ENCODE measurements at places on chromosomes 7 and 10. TPM values are rescaled to one million over a fixed set of nuclear protein-coding genes. Genes with fewer than 3 reads are reported as not detected.
A peak's percentile ranks its signal among the peaks of the same experiment; 100 is the strongest.

GRCh38 chr10:103273041-103273441 is 3.9 kb upstream of the INA start:
- H3K27me3 ChIP-seq, result no peaks in the 10 kb centered on the region
- H3K4me3 ChIP-seq, result no peak overlapping the region
- peaks cover 9% of the 10 kb centered on the region for H3K4me1 ChIP-seq
- peak; percentile 65 for DNase-seq

- H3K27me3 ChIP-seq, result no peaks in the 10 kb centered on the region
- H3K27ac ChIP-seq, result no peak overlapping the region
- H3K4me1 ChIP-seq, result no peaks in the 10 kb centered on the region
- DNase-seq, result no peak
These were observed 50.7 kb downstream of the GDI2 start for GRCh38 chr10:5762531-5762930.

DNA sequence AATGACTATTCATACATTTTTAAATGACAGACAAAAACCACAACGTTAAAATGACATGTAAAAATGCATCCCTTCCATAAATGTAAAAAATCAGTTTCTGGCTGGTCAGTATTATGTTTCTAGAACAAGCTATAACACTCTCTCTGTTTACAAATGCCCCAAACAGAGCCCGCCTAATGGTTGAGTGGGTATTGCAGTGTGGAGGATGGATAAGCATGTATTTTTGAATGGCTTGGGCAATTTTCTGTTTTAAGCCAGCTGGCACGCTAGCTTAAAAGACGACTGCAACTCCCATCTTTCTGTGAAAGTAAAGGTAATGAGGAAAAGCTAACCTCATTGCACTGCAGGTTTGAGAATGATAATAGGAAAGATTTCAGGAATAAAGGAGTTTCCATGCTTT is 430.7 kb downstream of the PARD3 start:
- H3K27me3 ChIP-seq, result no peaks in the 10 kb centered on the region
- no peak overlapping the region for H3K27ac ChIP-seq
- H3K4me3 ChIP-seq, result no peak overlapping the region
- peaks cover 3% of the 10 kb centered on the region for H3K36me3 ChIP-seq
- no peaks in the 10 kb centered on the region for H3K4me1 ChIP-seq

GRCh38 chr7:151008511-151009323 is 15.6 kb downstream of the ATG9B start:
- peaks cover 38% of the 10 kb centered on the region for H3K27me3 ChIP-seq
- H3K4me1 ChIP-seq, result no peaks in the 10 kb centered on the region
- no peak overlapping the region for H3K4me3 ChIP-seq

- peaks cover 3% of the 10 kb centered on the region for H3K4me1 ChIP-seq
- H3K27me3 ChIP-seq, result no peaks in the 10 kb centered on the region
- H3K4me3 ChIP-seq, result peak overlapping the region; percentile 65
- H3K27ac ChIP-seq, result no peak overlapping the region
- H3K36me3 ChIP-seq, result no peaks in the 10 kb centered on the region
These were observed 303.7 kb downstream of the PRPF18 start for GRCh38 chr10:13890233-13891127.

DNA sequence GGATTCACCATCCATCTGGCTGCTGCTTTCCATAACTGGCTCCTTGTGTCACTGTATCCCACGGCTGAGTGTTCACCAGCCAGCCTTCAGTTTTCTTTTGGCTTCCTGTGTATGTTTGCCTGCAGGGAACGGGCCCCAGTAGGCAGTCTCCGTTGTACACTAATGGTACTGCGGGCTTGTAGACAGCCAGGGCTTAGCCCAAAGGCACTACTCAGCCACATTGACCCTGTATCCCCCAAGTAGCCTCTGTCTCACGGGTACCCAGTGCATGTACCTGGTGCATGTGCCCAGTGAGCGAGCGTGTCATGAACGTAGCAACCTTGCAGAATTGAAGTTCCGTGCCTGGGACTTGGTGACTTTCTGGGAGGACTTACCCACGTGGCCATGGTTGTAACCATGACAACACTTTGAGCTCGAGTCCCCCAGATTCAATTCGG is 6.1 kb downstream of the PFKFB3 start:
- H3K36me3 ChIP-seq, result no peaks in the 10 kb centered on the region
- no peak for DNase-seq
- H3K27me3 ChIP-seq, result no peaks in the 10 kb centered on the region
- H3K27ac ChIP-seq, result no peak overlapping the region
- no peak overlapping the region for H3K4me3 ChIP-seq

- DNase-seq, result no peak
- no peak overlapping the region for H3K4me3 ChIP-seq
- H3K27ac ChIP-seq, result no peak overlapping the region
- no peaks in the 10 kb centered on the region for H3K4me1 ChIP-seq
- no peaks in the 10 kb centered on the region for H3K27me3 ChIP-seq
These were observed 55.8 kb downstream of the TSPAN15 start for GRCh38 chr10:69506834-69507713.

DNA sequence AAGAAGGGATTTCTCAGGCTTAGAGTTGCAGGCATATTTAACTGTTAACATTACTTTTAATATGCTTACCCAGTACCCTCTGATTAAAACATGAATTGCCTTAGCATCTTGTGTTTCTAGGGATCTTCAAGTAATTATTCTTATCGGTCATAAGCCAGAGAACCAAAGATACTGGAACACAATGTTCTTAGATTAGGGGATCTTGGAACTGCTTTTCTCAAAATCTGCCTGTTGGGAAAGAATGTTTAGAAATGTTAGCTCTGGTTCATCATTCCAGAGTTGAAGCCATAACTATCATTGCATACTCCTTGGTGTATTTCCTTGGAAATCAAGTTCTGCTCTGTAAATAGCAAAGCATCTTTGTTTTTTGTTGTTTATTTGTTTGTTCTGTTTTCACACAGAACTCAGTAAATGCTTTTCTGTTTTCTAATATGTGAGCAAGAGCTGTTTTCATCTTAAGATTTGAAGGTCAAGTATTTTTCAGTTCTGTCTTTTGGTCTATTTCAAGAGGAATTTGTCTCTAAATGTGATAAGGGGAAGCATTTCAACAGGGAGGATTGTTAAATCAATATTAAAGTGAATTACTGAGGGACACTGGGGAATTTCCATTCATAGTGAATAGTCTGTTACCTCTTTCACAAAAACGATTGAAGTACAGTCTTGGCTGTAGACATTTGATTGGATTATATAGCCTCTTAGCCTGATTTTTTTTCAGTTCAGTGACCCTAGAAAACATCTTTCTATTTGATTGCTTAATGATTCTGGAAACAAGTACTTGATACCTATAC is 103.2 kb upstream of the CYP26C1 start:
- H3K4me1 ChIP-seq, result no peaks in the 10 kb centered on the region
- no peak overlapping the region for H3K4me3 ChIP-seq
- H3K27me3 ChIP-seq, result no peaks in the 10 kb centered on the region
- no peaks in the 10 kb centered on the region for H3K36me3 ChIP-seq

GRCh38 chr7:127035203-127035849 is 217.4 kb downstream of the GRM8 start:
- no peak overlapping the region for H3K27ac ChIP-seq
- no peaks in the 10 kb centered on the region for H3K36me3 ChIP-seq
- no peak for DNase-seq
- no peak overlapping the region for H3K4me3 ChIP-seq
- no peaks in the 10 kb centered on the region for H3K4me1 ChIP-seq
- H3K27me3 ChIP-seq, result 0 out of 2 replicates have a peak, but pooled peaks cover 3% of the 10 kb centered on the region

- no peak overlapping the region for H3K4me3 ChIP-seq
- no peaks in the 10 kb centered on the region for H3K4me1 ChIP-seq
- peaks cover 34% of the 10 kb centered on the region for H3K27me3 ChIP-seq
- DNase-seq, result no peak
- no peak overlapping the region for H3K27ac ChIP-seq
These were observed 83.9 kb downstream of the RAMP3 start for GRCh38 chr7:45241339-45242109.

DNA sequence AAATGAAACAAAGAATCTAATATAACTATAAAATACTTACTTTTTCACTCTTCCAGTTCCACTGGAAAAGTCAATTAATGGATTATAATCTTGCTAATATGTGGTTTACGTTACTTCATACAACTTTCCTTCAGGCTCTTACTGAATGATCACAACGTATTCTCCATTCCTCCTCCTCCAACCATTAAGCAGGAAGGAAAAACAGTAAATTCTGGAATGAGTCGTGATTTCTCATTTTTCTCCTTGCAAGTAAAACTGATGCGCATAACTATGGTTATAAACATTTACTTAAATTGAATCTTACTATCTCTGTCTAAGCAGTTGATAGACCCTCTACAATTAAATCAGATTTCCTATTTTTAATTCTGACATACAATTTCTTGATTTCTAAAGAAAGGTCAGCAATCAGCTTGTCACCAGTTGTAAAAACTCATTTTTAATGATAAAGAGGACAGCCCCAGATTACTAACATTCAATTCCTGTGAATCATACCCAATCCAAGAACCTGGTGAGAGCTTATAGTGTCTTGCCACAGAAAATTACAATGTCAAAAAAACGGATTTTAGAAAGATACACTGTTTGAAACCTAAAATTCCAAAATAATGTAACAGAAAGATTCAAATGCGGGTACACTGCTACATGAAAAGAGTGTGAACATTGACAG is 64.3 kb downstream of the EZH2 start:
- H3K36me3 ChIP-seq, result peaks cover 61% of the 10 kb centered on the region
- H3K27me3 ChIP-seq, result no peaks in the 10 kb centered on the region
- no peak overlapping the region for H3K4me3 ChIP-seq
- no peaks in the 10 kb centered on the region for H3K4me1 ChIP-seq
- DNase-seq, result no peak

- peaks cover 37% of the 10 kb centered on the region for H3K36me3 ChIP-seq
- no peak overlapping the region for H3K27ac ChIP-seq
- H3K4me1 ChIP-seq, result no peaks in the 10 kb centered on the region
- DNase-seq, result peak; percentile 10
- no peak overlapping the region for H3K4me3 ChIP-seq
- H3K27me3 ChIP-seq, result no peaks in the 10 kb centered on the region
These were observed 25.9 kb downstream of the ABRAXAS2 start for GRCh38 chr10:124827474-124827873.

DNA sequence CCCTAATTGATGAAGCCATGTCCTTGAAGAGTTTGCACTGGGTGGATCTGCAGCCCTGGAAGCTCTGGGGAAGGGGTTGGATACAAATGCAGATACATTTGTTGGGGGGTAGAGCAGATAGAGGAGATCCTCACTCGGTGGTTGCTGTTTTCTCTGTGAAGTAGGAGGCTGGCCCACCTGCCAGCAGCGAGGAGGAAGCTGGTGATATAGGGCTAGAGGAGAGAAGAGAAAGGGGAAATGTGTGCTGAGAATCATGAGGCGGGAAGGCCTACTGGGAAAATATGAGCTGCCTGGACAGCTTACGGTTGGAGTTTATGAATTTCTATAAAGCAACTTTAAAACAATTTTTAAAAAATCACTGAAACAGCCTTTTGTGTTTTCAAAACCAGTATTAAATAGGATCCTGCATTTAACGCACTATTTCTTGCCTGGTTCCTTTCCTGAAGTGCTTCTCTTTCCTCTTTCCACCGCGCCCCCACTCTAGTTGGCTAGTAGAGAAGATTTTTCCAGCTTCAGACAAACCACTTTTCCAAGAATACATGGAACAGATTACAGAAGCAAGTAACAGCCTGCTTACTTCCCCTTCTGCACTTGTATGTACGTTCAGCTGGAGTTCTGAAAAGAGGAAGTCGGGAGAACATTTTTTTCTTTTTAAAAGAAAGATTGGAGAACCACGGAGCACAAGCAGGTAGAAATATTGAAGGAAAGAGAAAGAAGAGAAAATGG is 100.6 kb upstream of the GLCCI1 start:
- DNase-seq, result no peak
- no peaks in the 10 kb centered on the region for H3K36me3 ChIP-seq
- no peaks in the 10 kb centered on the region for H3K27me3 ChIP-seq
- peaks cover 5% of the 10 kb centered on the region for H3K4me1 ChIP-seq
- no peak overlapping the region for H3K4me3 ChIP-seq
- H3K27ac ChIP-seq, result no peak overlapping the region

The CLDN4 gene
- total RNA-seq, result 0.08 TPM

- H3K36me3 ChIP-seq, result no peaks in the 10 kb centered on the region
- H3K27me3 ChIP-seq, result no peaks in the 10 kb centered on the region
- no peak overlapping the region for H3K27ac ChIP-seq
- no peaks in the 10 kb centered on the region for H3K4me1 ChIP-seq
- no peak for DNase-seq
These were observed 83.7 kb downstream of the JMJD1C start for GRCh38 chr10:63382066-63382465.

- no peaks in the 10 kb centered on the region for H3K36me3 ChIP-seq
- no peaks in the 10 kb centered on the region for H3K4me1 ChIP-seq
- no peak for DNase-seq
- no peaks in the 10 kb centered on the region for H3K27me3 ChIP-seq
- H3K27ac ChIP-seq, result no peak overlapping the region
These were observed 31.5 kb downstream of the UNC5B start for GRCh38 chr10:71243756-71244395.

DNA sequence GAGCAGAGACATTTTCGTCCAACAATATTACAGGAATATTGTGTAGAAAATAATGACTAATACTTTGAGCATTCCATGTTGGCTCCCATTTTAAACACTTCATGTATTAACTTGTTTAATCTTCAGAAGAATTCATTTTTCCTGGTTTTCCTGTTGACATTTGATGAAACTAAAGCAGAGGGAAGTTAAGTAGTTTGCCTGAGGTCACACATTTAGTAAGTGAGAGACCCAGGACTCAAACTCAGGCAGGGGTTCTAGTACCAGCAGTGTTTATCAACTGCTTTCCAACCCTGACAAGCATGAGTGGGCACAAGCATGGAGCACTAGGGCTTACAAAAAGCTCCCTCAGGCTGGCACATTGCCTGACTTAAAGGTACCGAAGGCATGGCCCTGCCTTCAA is 719.1 kb downstream of the AUTS2 start:
- H3K36me3 ChIP-seq, result no peaks in the 10 kb centered on the region
- H3K4me3 ChIP-seq, result no peak overlapping the region
- H3K27ac ChIP-seq, result no peak overlapping the region
- H3K27me3 ChIP-seq, result no peaks in the 10 kb centered on the region
- peaks cover 6% of the 10 kb centered on the region for H3K4me1 ChIP-seq

The TMEM130 gene
- total RNA-seq, result not detected

The TMEM196 gene
- total RNA-seq, result not detected

All from SJCRH30 (cell line).